Endothelial cell of coronary artery (primary cell): ENCODE measurements at places on chromosomes 6 and 20. TPM values are rescaled to one million over a fixed set of nuclear protein-coding genes. Genes with fewer than 3 reads are reported as not detected.

Gene PNPLA1
- total RNA-seq: not detected in 2 replicates

Gene UBE3D
- 4.8 and 6.0 TPM in 2 replicates for total RNA-seq

Gene CBLN4
- total RNA-seq: not detected in 2 replicates

Gene UBD
- 1.2 and 4.9 TPM in 2 replicates for total RNA-seq
